ENCODE measurements at places on chromosomes 6 and 20.

DNA sequence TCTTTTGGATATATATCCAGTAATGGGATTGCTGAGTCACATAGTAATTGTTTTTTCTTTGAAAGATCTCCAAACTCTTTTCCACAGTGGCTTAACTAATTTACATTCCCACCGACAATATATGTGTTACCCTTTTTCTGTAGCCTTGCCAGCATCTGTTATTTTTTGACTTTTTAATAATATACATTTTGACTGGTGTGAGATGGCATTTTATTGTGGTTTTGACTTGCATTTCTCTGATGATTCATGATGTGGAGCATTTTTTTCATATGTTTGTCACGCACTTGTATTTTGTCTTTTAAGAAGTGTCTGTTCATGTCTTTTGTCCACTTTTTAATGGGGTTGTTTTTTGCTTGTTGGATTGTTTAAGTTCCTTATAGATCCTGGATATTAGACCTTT lies 58.9 kb upstream of the OPRM1 start:
- DNase-seq: no peak

- no peak for DNase-seq
Observed at GRCh38 chr20:57410924-57411323, 19.7 kb downstream of the RBM38 start.

- no peak for DNase-seq
Observed at GRCh38 chr6:38509713-38510112, 130.0 kb downstream of the BTBD9 start.

GRCh38 chr6:117494283-117494682 lies 11.8 kb downstream of the DCBLD1 start:
- no peak for DNase-seq

- no peak for DNase-seq
Observed at GRCh38 chr6:134708079-134708478, 241.8 kb downstream of the ALDH8A1 start.

- no peak for DNase-seq
Observed at GRCh38 chr6:74872754-74873476, 332.9 kb downstream of the COL12A1 start.

DNA sequence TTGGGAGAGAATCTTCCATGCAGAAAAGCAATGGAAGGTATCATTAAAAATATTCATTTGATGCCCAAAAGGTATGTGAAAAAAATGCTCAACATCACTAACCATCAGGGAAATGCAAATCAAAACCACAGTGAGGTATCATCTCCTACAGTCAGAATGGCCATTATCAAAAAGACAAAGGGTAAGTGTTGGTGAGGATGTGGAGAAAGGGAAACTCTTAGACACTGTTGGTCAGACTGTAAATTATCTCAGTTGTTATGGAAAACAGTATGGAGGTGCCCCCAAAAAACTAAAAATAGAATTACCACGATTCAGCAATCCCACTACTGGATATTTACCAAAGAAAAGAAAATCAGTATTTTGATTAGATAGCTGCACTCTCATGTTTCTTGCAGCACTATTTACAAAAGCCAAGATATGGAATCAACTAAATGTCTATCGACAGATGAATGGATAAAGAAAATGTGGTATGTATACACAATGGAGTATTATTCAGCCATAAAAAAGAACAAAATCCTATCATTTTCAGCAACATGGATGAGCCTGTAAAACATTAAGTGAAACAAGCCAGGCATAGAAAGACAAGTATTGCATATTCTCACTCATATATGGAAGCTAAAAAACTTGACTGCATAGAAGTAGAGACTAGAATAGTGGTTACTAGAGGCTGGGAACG lies 84.0 kb downstream of the DTNBP1 start:
- no peak for DNase-seq

- DNase-seq: no peak
Observed at GRCh38 chr6:101429270-101429669, 35.8 kb downstream of the GRIK2 start.

DNA sequence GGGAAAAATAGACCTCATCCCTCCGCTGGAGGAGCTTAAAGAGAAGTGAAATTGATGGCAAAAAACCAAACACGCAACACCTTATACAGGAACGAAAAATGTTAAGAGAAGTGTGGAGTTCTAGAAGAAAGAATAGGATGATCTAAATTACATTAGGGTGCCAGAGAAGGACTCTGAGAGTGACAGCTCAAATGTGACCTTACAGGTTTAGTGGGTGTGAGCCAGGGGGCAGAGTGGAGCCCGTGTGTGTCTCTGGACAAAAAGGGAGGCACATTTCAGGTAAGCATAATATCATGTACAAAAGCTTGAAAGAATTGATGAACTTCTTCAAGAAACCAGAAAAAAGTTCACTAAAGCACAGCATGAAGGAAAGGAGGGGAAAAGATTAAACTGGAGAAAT lies 20.8 kb downstream of the HLA-DRA start:
- DNase-seq: no peak

GRCh38 chr6:51928320-51928719 lies 159.1 kb downstream of the PKHD1 start:
- DNase-seq: no peak

DNA sequence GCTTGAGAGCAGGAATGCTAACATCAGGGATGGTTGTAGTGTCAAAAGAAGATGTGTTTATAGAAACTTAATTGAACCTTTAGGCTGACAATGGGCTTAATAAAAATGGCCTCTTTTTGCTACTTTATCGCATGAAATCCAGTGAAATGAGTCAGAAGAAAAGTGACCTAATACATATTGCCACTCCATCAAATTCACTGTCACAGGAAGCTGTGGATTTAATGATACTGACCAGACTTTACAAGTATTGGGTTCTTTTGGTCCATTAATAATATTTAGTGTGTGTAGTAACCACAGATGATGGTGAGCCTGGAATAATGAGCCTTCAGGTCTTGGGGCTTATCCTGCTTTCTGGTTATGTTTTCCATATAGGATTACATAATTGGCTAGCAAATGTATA lies 231.8 kb upstream of the GMDS start:
- DNase-seq: no peak

DNA sequence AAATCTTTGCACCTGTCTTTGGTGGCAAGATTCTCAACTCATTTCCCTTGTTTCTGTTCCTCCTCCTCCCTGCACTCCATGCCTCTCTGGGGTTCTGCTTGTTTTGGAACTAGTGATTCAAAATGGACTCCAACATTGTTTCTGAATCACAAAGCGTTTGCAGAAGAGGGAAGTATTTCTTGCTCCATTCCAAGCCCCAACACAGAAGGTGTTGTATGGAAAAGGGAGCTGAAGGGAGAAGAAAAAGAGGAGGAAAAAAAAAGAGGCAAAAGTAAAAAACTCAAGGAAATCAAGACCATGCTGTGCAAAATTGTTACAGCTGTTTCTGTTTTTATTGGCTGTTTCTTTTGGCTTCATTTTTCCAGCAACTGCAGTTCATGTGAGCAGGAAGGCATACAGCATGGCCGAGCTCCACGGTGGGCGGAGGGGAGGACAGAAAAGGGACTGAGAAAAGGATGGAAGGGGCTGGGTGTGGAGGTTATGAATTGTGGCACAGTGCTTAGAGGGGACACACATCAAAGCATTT lies 66.9 kb upstream of the PRL start:
- no peak for DNase-seq

DNA sequence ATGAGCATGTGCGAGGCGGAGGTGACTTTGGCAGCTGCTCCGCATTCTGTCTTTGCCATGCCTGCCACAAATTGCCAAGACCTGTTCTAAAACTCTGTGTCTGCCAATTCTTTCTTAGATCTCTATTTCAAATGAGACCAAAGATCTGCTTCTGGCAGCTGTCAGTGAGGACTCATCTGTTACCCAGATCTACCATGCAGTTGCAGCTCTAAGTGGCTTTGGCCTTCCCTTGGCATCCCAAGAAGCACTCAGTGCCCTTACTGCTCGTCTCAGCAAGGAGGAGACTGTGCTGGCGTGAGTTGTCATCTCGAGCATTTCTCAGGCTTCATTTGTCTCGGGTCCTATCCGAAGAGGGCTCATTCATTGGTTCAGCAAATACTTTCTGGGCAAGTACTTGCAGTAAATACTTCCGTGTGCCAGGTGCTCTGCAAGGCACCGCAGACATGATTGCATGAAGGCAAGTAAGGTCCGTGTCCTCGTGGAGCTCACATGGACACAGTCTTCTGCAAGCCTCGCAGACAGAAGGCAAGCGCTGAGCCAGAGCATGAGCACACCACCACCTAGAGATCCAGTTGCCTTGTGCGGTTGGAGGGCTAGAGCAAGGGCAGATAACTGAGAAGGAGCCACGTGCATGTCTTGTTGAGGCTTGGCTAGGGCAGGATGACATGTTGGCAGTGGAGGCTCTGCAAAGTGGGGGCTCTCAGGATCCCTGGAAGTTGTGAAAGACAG lies 19.7 kb upstream of the MROH8 start:
- DNase-seq: no peak

DNA sequence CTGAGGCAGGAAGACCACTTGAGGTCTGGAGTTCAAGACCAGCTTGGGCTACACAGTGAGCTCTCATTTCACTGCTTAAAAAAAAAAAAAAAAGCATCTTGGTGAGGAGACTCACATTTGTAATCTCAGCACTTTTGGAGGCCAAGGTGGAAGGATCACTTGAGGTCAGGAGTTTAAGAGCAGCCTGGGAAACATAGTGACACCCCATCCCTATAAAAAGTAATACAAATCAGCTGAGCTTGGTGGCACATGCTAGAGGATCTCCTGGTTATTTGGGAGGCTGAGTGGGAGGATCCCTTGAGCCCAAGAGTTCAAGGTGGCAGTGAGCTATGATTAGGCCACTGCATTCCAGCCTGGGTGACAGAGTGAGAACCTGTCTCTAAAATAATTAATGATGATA lies 29.4 kb upstream of the SYNCRIP start:
- no peak for DNase-seq

DNA sequence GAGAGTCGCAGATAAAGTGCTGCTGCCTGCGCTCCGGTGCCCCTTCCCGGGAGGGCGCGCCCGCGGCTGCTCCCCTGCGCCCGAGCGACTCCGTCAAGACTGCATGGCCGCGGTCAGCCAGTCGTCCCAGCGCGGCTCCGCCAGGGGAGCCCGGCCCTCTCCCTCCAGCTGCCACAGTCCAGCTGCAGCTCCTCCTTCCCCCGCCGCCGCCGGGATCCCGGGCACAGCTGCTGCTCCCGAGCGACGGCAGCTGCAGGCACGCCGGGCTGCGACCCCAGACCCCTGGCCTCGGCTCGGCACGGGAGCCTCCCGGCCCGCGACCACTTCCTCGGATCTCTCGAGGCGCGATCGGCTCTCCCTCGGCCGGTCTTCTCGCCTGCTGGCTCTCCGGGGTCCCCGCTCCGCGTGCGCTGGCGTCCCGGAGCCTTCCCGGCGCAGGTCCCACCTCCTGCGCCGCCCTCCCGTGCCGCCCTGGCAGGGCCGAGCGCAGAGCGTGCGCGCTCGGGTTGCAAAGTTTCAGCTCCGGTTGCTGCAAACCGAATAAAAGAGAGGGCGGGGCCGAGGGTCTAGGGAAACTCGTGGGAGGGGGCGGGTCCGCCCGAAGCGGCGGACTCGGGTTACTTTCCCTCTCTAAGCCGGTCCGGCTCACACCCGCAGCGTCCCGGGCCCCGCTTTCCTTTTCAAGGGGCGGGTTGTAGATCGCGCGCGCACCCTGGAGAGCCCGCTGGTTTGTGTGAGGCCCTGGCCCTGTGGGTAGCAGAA lies at the start of gene CNKSR3:
TSS of gene CNKSR3 (minus strand) at position 542 of the 762 bp plus-strand sequence. CDS start 571 bp downstream, outside the sequence.
- peak; percentile 19 for DNase-seq

GRCh38 chr20:37420610-37421009 lies 74.7 kb downstream of the SRC start:
- no peak for DNase-seq

DNA sequence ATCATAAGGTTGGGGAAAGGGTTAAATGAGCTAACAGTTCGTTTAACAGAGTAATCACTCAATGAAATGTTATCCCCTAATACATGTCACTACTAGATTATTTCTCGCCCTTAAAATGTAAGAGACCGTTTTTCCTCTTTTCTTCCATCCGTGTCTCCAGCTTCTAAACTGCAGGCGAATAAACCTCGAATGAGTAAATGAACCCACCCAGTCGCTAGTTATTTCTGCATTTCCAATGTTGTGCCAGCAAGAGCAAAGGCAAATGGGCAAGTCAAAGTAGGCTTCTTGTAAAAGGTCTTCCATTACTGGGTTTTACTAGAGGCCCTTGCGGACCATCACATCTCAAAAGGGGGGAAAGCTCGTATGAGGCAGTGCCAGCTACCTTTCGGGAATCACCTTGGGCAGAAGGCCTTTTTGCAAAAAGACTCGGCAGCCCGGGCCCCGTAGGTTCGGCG lies 400 bp upstream of the SMAP1 start:
- DNase-seq: no peak

DNA sequence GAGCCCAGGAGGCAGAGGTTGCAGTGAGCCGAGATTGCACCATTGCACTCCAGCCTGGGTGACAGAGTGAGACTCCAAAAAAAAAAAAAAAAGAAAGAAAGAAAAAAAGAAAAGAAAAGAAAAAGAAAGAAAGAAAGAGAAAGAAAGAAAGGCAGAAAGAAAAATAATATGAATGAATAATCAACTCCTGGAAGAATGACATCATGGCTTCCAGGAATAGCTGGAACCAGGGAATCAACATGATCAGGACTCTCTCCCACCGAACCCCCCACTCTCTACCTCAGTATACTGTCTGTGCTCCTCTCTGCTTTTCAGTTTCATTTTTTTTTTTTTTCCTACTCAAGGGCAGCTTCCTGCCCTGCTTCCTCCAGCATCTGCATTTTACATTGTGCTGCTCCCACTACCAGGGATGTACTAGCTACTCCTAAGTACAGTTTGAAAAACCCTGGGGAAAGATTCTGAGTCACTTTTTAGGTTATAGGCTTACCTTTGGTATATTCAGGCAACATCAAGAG lies 19.7 kb upstream of the MTCL3 start:
- no peak for DNase-seq

DNA sequence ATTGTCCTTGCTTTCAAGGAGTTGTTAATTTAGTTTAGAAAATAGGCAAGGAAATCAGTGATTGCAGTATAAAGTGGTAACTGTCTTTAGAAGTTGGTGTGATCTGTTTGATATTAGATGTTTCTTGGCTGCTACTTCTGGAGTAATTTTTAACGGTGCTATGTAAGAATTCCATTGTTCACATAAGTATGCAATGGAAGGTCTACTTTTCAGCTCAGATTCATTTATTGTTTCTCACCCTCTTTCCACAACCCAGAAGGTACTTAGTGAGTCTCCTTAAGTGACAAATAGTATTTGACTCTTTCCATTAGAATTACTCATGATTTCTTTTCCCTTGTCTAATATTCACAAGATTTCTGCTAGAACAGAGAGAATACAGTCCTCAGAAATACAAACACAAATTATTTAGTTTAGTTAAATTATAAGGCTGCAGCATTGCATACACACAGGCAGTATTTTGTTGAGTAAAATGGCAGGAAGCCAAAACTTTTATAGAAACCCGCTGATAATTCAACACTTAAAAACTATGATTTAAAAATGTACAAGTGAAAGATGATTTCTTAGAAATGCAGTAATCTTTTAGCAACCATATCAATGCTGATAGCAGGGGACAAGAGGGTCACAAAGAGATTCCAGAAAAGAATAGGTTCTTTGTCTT lies 554.3 kb downstream of the CD109 start:
- no peak for DNase-seq

GRCh38 chr6:127439718-127440117 lies 19.5 kb downstream of the KIAA0408 start:
- DNase-seq: no peak
